ENCODE measurements at places on chromosomes 7 and 10.

GRCh38 chr7:100418930-100419659 lies 9.4 kb downstream of the ZCWPW1 start:
- DNase-seq: no peak

GRCh38 chr7:151632750-151633515 lies 113.2 kb upstream of the RHEB start:
- DNase-seq: no peak

DNA sequence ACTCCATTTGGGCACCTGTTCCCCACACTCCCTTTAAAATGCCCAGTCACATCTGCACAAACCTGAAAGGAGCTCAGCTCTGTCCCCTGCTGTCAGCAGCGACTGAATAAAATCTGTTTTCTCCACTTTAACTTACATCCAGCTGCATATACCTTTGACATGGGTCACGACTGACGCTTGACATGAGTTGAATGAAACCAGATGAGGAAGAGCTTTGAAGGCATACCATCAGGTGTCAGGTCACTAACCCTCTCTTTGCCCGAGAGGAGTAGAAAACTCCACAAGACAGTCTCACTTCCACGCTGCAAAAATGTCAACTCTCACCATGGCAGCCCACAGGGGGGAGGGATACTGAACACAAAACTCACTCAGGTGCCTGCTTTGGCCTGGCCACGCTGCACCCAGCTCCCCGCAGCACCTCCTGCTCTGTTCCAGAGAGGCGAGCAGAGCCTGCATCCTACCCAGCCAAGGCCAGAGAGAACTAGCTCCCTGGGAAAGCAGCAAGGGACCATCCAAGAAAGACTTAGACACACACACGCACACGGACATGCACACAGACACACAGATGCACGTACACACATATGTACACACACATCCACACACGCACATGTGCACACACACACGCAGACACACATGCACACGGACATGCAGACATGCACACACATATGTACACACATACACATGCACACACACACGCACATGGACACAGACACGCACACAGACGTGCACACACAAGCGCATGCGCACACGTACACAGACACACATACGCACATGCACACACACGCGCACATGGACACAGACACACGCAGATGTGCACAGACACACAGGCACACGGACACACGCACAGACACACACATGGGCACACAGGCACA lies 191.0 kb downstream of the MAD1L1 start:
- DNase-seq: no peak

- no peak for DNase-seq
Observed at GRCh38 chr10:8894148-8894547, 839.7 kb downstream of the GATA3 start.

GRCh38 chr10:121405549-121405948 lies 192.7 kb downstream of the FGFR2 start:
- no peak for DNase-seq

DNA sequence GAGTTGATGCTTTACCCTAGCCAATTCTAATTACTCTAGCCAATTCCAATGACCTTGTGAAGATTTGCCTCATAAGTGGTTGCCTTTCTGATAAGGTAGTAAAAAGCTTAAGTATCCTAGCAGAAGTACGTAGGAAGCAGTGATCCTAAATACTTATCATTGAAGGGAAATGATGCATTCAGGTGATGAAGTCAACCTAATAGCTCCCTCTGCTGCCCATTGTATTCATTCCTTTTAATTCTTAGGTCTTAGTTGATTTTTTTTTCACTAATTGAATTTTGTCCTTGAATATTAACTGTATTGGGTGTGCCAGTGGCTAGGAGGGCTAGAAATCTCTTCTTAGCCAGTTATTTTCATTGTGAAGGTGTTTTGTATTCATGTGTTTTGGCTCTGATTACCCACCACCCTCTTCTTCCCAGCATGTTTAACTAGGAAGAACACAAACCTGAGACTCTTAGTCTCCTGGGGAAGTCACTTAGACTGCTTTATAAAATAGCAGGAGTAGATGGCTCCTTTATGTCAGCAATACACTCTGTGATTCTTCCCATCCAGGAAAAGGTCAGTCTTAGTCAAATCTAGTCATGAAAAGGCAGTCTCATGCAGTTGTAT lies 46.3 kb downstream of the PLEKHA8 start:
- peak; percentile 59 for DNase-seq

DNA sequence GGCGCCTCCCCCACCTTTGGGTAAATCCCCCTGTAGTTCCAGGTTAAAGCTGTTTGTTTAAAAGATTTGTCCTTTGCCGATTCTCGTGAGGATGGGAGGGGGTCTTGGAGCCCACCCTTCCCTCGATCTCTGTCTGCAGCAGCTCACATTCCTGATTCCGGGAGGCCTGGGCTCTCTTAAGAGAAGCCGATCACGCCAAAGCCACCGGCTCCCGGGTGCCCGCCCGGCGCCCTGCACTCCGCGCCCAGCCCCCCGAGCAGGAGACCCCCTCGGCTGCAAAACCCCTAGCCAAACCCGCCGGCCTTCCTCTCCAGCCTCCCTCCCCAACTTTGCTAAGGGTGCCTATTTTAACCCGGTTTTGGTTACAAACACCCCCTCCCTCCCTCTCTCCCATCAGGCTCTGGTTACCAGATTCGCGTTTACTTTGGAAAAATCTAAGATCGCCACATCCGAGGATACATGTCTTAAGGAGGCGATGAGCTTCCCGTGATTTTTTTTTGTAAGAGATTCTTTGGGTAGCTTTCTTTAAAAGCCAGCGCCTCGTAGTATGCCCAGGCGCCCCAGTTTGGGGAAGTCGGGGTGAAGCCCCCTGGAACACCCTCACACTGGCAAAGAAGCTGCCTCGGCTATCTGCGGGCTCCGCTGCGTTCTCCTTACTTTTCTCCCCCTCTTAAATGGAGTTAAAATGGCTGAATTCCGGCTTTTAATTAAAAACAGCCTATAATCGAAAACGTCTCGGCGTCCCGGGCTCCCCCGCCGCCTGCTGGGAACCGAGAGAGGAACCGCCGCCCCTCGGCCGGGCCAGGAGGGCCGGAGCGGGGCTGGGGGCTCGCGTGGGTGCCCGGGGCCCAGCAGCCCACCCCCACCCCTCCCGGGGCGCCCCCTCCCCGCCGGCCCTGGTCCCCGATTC lies 983 bp downstream of the TNRC18 start:
- DNase-seq: no peak

DNA sequence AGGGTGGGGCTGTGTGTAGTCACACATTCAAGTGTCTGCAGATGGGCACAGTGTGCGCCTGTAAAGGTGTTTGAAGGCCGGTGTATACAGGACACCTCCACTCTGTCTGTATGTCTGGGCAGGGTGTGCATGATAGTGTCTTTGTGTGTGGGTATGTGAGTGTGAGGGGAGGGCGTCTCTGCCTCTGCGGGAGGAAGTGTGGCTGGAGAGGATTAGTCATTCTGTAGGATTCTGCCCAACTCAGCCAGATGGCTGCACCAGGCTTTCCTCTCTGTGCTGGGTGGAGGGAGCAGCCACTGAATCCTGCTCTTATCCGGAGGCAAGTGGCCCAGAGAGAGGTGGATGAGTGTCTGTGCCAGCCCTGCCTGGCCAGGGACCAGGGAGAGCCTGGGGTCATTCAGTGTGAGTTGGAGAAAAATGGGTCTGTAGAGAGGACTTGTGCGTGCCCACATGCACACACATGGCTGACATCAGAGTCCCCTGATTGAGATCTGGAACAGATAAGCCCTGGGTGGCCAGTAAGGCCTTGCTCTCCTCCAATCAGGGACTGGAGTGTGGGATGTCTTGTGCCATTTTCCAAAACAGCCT lies 1.7 kb downstream of the SFXN3 start:
- DNase-seq: no peak

DNA sequence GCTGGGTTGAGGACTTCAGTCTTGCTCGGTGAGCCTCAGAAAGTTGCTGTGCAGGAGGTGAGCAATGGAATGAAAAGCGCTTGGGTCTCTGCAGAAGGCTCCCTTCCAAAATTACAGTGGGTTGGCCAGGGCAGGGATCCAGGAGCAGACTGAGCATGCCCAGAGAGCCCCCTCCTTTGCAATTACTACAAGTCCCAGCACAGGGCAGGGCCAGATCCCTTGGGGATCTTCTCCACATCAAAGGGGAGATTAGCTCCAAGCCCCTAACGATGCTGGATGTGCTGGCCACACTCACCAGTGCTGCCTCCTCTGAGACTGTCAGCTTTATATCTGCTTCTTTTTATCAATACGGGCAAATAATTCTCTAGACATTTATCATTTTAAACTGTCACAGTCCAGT lies 337.5 kb downstream of the RPS24 start:
- DNase-seq: no peak

DNA sequence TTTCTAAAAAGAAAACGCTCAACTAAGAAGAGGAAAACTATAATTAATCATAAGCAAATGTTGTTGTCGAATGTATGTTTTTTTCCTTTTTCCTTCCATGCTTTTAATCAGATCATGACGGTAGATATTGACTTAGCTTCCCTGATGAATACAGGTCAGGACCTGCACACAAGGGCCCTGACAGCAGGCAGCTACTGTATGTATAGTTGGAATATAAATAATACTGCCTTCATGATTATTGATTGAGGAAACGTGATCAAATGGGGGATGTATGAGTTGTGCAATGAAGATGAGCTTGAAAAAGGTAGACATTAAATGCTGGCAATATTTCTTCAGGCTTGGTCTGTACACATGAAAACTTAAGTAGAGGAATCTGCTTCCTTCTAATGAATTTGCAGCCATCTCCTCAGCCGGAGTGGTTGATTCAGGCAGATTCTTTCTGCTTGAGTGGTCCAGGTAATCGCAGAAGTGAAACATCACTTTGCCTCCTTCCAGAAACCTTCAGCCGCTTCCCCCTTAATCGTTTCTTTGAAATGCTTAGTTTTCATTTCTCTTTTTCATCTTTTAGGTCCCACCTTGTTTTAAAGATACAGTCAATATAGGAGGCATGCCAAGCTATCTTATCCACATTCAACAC lies 656.5 kb downstream of the SDK1 start:
- DNase-seq: no peak

DNA sequence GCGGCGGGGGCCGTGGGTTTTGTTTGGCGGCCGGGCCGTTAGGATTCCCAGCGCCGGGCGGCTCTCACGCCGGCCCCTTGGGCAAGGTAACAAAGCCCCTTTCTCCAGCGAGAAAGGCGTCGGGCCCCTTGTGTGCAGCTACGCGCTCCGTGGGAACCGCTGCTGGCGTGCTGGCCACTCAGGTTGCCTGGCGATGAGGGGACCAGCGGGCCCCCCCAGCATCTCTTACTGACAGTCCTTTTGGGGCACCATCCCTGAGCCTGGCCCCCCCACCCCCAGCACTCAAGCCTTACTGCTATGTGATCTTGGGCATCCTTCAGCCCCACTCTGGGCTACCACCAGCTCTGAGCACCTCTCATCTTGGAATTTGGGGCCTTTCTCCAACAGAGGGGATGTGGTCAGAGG lies 1.8 kb downstream of the LFNG start:
- DNase-seq: no peak

- no peak for DNase-seq
Observed at GRCh38 chr7:13826752-13827151, 162.7 kb downstream of the ETV1 start.

GRCh38 chr10:59337201-59337652 lies 25.1 kb downstream of the FAM13C start:
- DNase-seq: peak; percentile 63

- DNase-seq: no peak
Observed at GRCh38 chr7:12590559-12590958, 20.0 kb downstream of the SCIN start.

- DNase-seq: peak; percentile 58
Observed at GRCh38 chr10:73650537-73651331, 5.1 kb downstream of the SYNPO2L start.

DNA sequence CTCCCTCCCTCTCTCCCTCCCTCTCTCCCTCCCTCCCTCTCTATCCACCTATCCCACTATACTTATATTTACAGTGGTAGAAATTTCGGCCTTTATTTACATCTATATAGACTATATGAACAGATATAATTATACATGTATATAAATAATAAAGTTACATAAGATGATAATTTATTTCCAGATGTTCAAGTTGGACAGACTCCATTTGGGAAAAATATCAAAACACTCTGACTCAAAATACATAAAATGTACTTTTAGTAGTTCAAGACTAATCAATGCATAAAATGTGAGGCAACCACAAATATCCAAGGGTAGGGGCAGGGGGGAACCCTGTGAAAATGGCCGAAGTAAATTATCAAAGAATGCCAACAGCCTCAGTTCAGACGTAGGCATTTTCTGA lies 203.0 kb downstream of the FANK1 start:
- no peak for DNase-seq

DNA sequence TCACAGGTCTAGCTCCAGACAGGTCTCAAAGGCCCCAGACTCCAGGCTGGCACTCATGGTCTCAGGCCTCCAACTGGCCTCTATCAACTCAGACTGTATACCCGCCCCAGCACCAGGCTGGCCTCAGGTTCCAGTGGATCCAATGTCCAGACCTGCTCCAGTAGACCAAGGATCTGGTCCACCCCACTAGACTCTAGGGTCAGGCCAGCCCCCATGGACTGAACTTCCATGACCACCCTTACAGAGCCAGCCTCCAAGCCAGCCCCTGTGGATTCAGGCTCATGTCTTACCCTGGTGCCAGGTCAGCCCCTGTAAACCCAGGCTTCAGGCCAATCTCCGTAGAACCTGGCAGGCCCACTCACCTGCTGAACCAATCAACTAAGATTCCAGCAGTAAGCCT lies 16.8 kb upstream of the GNAT3 start:
- no peak for DNase-seq

GRCh38 chr7:98358706-98359105 lies 42.2 kb downstream of the BAIAP2L1 start:
- DNase-seq: no peak

DNA sequence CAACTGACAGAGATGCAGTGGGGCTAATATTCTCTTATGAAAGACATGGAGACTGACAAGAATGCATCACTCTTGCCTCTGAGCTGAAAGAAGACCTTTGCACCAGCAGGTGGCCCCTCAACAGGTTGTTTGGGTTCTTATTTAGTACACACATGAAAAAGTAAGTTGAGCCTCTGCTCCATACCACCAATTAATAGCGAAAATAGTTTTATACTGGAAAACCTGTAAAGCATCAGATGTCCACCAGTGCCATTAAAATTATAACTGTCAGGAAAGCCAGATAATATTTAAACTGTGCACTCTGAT lies 26.3 kb upstream of the FAM13C start:
- DNase-seq: no peak

DNA sequence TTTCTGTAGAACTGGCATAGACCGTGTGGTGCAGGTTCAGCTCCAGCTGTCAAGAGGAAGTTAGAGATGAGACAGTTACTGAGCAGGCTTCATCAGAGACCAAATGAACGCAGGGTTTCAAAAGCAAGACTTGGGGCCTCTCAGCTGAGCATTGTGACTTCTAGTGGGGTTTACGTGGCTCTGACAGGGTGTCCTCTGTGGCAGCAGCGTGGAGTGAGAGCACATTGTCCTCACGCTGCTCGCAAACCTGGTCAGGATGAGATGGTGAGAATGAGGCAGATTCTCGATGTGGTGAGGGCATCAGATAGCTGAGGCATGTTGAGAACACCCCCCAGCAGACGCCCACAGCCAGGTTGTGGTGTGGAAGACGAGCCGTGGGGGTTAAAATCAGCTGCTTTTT lies 126.0 kb downstream of the DNAJB6 start:
- no peak for DNase-seq

Measured in SHP77 (cell line).